A172 (cell line): ENCODE measurements at places on chromosomes 12 and 14. TPM values are rescaled to one million over a fixed set of nuclear protein-coding genes. Genes with fewer than 3 reads are reported as not detected.

The ATN1 gene
- total RNA-seq = 3.1 and 6.6 TPM in 2 replicates

The CRIP1 gene
- 1.5 TPM in 1 of 2 replicates, not detected in the other for total RNA-seq

The FBXO34 gene
- 13.5 and 16.7 TPM in 2 replicates for total RNA-seq

The KRT74 gene
- 0.43 TPM in 1 of 2 replicates, not detected in the other for total RNA-seq

The KRT86 gene
- 1.5 and 1.6 TPM in 2 replicates for total RNA-seq

The JPH4 gene
- total RNA-seq = not detected in 2 replicates

The EML5 gene
- total RNA-seq = 0.24 and 0.34 TPM in 2 replicates

The GYS2 gene
- not detected in 2 replicates for total RNA-seq
